Activated gamma-delta T cell treated with anti-CD3 and anti-CD28 coated beads, Interleukin-2, amount 50 U/mL, for 16 hours (primary cell): ENCODE measurements at places on chromosomes 7 and 10.
A peak's percentile ranks its signal among the peaks of the same experiment; 100 is the strongest.

DNA sequence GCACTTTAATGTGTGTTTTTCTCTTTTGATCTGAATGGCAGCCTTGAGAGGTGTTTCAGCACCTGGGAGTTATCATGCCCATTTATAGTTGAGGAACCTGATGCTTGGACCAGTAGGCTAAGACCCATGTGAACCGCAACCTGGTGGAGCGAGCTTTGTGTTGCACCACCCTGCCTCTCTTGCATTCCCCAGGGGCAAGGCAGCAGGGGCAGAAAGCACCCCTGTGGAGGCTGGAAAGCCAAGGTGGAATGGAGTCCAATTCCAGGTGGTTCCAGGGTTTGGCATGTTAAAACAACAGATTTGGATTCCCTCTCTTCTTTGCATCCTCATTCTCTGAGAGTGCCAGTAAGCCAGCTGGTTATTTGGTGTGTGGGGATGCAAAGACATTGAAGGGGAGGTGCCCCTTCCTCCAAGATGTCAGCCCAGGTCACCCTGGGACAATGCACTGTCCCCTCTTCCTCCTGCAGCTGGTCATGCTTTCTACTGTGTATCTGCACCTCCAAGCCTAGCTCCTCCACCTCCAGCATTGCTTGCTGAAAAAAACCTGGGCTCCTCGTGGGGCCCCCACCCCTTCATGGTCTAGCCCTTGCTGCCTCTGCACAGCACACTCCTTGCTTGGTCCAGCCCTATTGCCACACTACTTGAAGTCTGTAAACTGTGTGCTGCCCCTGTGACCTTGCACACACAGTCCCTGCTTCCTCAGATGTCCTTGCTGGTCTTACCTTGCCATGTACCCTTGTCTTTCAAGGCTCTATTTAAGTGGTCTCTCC lies 5.6 kb upstream of the CDH23 start:
- DNase-seq: no peak

DNA sequence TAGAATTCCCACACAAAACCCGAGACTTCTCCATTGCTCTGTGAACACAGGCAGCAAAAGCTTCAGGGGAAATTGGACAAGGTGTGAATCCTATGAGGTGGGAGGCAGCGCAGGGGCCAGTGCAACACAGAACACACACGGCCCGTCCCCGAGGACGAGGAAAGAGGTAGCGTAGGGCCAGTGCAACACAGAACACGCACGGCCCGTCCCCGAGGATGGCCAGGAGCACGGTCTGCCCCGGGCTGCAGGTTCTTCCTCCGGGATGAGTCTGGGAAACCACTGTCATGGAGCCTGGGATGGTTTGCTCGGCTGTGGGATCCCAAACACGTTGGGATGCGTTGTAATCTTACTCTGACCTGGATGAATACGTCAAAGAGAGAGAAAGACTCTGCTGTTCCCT lies 432.1 kb downstream of the GLRX3 start:
- no peak for DNase-seq

DNA sequence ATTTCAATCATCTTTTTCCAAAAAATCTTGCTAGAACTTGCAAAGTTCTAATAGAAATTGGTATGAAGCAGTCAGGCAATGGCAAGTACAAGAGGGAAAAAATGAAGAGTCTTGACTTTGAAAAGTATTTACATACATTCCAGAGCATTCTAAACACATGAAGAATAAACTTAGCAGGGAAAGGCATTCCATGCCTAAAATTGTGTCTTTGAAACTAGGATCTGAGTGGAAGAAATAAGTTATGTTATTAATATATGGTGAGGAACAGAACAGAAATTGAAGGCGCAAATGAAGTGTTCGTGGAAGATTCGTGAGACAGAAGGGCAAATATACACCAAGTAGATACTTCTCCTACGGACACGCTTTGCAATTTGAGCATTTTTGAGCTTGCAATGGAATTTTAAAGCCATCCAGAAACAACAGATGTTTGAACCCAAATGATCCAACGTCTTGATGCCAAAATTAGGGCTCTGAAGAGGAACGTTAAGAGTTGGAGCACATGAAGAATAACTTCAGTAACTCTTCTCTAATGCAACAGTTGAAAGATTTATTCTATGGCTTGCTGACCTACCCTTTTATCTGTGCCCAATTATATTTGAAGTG lies 40.6 kb upstream of the SEPTIN7 start:
- DNase-seq: no peak

DNA sequence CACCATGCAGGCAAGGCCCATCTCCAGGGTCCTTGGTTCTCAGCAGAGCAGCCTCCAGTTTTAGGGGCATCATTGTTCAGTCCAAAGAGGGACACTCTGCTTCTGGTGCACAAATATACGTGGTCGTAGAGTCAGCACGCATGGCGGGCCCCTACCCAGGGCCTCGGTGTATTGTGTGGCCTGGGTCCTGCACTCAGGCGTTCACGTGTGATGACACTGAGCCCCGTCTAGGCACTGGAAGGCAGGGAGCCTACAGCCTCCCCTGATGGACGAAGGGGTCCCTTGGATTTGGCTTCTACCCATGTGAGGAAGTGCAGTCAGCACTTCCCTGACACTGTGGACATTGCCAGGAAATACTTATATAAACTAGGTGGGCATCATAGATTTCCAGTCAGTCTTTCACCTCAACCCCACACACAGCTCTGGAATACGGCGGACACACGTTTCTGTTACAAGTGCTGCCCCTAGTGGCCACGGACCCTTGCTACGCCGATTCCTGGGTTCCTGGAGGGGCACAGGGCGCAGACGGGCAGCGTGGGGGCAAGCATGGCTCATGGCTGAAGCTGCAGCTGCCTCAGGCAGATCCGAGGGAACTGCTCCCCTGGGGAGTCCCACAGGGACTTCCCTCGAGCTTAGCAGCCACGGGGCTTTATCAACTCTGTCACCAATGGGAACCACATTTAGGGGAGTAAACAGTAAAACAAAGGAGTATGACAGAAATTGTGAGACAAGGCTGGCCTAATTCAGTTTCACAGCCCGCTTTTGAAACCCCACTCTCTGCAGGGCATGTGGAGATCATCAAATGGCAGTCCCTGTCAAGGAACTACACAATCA lies 25.4 kb downstream of the AIFM2 start:
- no peak for DNase-seq

- DNase-seq: no peak
These were observed 309.9 kb upstream of the IGFBP3 start for GRCh38 chr7:46230990-46231305.

DNA sequence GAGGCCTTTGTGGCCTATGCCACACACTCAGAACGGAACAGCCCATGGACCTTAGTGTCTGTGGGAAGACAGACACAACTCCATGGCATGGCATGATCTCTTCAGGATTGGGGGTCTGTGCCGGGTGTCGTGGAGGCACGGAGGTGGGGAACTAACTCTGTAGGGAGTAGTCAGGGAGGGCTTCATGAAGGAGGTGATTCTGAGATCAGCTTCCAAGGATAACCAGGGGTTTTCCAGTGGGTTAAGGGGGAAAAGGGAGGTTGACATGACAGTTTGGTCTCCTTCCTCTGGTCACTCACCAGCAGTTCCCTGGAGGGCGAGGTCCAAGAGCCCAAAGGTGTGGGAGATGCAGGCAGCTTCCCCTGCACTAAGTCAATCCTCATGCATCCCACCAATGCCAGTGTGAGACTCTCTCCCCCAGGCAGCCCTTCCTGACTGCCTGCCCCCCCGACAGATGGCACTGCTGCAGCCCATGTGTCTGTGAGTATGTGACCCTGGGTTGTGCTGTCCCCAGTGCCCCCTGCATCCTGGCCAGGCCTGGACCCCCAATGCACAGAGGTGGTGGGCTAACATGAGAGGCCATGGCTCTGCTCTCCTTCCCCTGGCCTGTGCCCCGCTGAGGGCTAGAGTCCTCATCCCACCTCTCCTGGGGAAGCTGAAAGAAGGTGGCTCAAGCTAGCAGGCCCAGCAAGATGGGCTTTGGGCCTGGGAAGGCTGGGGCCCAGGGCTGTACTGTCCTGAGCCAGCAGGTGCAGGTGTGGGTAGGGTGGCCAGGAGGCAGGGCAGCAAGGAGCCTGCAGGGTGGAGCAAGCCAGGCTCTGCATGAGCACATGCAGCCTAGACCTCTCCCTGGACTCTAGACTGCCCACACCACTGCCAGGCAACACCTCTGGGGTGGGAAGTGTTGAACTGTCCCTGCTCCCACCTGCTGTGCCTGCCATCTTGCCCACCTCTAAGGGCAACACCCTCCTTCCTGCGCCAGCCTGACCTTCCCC lies 39.7 kb downstream of the RASGEF1A start:
- no peak for DNase-seq

GRCh38 chr10:118551535-118552100 lies 43.8 kb downstream of the PRLHR start:
- no peak for DNase-seq

DNA sequence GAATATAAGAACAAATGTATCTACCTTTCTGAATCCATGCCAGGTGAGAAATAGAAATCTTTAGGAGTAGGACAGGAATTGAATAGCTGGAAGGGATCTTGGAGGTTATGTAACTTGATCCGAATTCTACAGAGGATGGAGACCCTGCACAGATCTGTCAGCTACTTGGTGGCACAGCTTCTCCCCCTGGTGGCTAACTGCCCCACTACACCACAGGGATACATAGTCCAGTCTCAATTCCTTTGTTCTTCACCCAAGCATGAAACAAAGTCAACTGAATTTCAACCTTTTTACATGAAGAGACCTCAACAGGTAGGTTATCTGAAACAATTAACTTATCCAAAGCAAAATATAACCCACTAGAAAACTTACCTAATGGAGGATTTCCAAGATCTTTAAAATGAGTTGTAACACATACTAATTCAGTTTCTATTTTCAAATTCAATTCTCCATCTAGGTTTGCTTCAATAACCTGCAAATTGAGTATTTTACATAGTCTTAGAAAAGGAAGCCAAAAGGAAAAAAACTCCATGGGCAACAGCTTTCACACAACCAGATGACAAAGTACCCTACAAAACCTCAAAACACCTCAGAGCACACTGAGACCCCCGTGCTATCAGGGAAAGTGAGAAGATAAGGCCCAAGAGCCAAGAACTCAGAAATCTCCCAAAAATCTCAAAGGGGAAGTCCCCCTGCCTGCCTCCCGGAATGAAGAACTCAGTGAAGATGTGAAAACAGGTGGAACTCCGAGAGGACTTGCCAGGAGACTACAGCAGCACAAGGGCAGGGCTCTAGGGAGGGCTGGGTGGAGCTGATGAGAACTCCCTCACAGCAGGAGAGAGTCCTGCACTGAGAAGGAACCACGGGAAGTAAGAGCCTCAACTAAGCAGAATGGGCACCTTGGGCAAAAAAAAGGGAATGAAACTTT lies 10.3 kb downstream of the HUS1 start:
- DNase-seq: peak; percentile 11

GRCh38 chr7:125090596-125090995 lies 161.0 kb upstream of the POT1 start:
- no peak for DNase-seq

DNA sequence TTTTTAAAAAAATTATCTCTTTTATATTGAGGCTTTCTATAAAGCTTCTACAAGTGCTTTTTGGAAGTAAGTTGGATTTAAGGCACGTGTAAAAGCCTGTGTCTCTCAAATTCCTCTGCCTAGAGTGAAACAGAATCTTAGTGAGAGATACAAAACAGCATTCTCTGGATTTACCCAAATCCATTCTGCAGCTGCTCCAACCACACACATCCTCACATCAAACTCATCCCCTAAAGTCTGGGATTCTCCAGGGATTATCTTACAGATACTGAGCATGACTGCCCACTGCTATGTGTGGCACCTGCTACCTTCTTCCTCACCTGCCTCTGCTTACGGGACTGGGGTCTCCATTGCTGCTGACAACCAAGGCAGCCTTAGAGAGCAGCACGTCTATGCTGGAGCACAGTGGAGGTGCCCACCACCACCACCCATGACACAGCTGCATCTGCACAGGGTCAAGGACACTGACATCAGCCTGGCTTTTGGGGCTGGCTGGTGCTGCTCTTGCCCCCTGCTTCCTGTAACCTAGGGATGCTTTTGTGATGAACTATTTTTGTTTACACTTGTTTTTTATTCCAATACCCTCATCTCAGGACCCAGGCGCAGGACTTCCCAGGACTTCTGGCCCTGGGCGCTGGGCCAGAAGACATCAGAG lies 139.2 kb upstream of the NAMPT start:
- DNase-seq: no peak

DNA sequence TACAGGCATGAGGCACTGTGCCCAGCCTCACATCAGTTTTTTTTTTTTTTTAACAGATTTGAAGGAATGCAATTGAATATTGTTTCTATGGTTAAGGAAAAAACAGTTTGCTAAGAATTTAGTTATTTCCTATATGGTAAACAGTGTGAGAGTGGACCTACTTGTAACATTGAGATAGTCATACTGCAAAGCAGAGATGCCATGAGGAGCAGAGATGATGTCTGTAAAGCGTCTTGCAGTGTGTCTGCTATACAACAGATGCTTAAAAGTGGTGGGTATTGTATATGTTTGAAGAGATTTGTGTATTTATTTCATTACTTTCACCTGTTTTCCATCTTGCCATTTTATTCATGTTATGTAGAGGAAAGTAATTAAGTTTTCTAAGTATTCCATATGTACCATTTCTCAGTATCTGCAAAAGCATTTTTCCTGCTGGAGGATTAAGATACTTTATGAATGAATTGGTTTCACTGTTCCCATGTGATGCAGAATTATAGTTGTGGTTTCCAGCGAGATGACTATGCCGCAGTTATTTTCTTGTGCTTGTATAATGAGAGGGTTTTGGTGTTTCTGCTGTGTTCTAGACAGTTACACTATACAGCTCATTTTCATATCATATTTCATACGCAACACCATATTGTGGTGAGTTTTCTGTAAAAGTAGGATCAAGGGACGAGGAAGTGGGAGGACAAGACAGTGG lies 26.6 kb downstream of the TET1 start:
- no peak for DNase-seq

DNA sequence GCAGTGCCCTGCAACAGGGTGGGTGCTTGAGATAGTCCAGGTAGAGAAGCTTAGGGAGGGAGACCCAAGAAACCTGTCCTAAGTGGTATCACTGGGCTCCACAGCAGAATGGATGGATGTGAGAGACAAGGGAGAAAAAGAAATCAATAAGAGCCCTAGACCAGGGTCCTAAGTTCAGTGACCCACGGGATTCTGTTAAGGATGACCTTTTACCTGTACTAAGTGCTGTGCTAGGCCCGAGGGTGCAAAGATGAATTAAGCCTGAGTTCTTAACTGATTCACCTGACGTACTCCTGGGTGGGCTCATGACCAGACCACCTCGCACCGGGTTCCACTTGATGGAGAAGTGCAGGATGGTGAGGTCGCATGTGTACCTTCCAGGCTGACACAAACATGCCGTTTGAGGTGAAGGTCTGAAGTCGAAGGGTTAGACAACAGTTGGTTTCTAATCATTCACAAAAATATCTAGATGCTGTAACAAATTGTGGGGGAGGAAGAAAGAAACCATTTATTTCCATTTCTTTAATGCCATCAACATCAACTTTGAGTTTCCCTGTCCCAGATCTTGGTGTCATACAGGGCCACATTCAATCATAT lies 166.5 kb downstream of the HERPUD2 start:
- no peak for DNase-seq

DNA sequence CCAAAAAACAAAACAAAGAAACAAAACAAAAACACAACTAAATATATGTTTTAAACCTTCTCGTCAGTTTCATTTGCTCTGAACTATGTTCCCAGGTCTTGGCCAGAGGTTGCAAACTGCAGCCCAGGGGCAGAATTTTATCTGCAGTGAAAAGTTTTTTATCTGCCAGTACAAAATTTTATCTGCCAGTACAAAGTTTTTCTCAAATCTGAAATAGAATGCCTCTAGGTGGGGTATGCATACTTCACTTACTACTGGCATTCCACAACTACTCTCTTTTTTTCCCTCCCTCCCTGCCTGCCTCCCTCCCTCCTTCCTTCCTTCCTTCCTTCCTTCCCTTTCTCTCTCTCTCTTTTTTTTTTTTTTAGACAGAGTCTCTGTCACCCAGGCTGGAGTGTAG lies 9.4 kb upstream of the CLDN3 start:
- DNase-seq: no peak
